ENCODE measurements at places on chromosomes 2 and 18.
A peak's percentile ranks its signal among the peaks of the same experiment; 100 is the strongest.

- no peak for DNase-seq
Measured at GRCh38 chr18:46754188-46754587, 2.7 kb downstream of the ST8SIA5 start.

DNA sequence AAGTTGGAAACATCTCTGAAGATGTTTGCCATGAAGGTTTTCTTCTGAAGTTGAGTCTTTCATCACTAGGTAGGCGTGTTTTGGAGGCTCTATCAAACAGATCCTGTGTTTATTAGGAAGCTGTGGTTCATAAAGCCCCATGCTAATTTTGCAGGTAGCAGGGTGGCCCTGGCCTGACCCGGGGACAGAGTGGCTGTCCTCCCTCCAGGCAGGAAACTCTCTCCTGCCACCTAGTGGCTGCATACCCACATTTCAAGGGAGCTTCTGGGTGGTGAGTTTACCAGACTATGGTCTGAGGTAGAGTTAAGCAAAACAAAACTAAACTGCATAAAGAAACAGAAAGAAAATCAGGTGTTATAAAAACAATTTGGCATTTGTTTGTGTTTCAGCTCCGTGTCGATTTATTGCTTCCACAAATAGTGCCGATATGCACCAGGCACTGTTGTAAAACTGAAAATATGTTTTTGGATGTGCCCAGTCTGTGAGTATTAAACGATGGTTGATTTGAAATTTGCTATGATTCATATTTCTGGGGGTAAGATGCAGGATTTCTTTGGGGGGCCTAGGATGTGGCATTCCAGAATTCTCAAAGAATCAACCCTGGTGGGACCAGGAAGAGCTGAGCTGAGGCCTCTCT, 26.0 kb upstream of the IL37 start:
- peak; percentile 38 for DNase-seq

- no peak for DNase-seq
Measured at GRCh38 chr2:1546023-1546591, 132.8 kb downstream of the TPO start.

GRCh38 chr2:84741182-84741822, 139.6 kb downstream of the TRABD2A start:
- DNase-seq = peak; percentile 14

DNA sequence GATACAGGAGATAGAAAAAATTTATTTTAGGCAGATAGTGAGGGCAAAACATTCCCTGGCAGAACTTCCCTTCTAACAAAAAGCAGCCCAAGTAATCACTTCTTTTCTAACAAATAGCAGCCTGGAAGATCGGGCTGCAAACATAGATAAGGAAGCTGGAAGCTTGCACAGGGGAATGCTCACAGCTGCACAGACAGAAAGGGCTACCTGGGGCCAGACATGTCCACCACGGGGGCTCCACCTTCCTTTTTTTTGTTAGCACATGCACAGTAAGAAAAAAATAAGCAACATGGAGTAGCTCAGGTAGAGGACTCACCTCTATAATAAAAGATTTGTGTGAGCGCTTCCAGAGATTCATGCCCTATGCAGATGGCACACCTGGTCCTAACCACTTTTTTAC, 420.5 kb downstream of the PTH2R start:
- no peak for DNase-seq

DNA sequence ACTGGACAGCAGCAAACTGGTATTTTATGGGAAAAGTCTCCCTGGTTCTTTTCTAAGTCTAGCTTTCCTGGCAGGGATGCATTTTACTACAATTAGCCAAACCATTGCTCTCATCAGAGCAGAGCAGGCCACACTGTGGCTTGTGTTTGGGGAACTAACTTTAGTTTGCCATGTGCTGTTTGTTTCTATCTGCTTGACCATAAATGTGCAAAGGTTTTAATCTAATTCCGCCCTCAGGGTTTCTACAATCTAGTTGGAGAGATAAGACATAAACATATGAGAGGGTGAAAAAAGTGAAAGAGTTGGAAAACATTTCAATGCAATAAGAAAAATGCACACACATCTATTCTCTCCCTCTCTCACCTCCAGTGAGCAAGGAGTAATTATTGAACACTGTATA, 86.9 kb upstream of the MAPK4 start:
- DNase-seq = no peak

GRCh38 chr18:45014047-45014501, 333.4 kb downstream of the SETBP1 start:
- no peak for DNase-seq

- no peak for DNase-seq
Measured at GRCh38 chr2:10180229-10180628, 57.7 kb downstream of the RRM2 start.

GRCh38 chr18:45106331-45106774, 425.7 kb downstream of the SETBP1 start:
- DNase-seq = no peak

DNA sequence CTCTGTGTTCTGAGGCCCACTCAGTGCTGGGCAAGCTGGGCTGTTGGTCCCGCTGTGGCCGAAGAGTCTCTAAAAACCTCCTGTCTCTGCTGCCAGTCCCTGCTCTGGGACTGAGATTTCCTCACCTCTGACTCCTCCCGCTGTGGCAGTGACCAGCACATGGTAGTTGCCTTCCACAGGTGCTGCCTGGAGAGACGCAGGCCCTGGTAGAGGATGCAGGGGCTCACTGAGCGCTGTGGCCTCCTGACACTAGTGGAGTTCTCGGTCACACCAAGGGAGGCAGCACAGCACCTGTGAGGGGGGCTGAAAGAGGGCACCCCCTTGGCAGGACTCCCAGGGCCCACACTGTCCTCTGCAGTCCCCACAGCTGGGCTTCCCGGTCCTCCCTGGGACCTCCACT, 3.8 kb upstream of the ASB1 start:
- no peak for DNase-seq

- no peak for DNase-seq
Measured at GRCh38 chr18:34746614-34747013, 36.5 kb downstream of the DTNA start.

GRCh38 chr2:46334389-46335271, 37.4 kb downstream of the EPAS1 start:
- no peak for DNase-seq

DNA sequence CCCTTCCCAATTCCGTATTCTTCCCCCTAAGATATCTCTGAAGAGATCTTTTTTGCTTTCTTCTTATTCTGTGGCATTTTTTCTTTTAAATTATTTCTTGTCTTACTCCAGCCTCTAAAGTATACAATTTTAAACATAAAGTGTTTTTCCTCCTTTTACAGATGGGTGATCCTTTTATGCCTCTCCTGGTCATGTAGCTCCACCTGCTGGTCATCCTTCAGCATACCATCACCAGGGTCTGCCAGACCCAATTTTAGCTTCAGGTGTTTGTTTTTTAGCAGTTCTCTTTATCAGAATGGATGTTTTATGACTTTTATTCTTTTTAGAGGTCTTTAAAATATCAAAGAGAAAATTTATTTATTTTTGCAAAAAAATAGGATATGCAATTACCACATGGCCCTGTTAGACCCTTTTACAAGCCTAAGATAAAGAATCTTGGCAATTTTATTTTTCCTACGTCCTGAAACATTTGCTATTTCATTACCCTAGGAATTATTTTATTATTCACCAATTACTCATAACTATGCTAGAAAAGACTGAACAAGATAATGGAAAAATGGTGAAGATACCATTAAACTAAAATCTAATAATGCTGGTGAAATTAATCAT, 55.5 kb downstream of the PIGN start:
- peak; percentile 6 for DNase-seq

GRCh38 chr2:170966648-170967396, 37.8 kb downstream of the GORASP2 start:
- no peak for DNase-seq

GRCh38 chr18:30406728-30407127, 635.8 kb downstream of the DSC3 start:
- no peak for DNase-seq

GRCh38 chr2:108538000-108538625, 3.8 kb downstream of the LIMS1 start:
- no peak for DNase-seq

DNA sequence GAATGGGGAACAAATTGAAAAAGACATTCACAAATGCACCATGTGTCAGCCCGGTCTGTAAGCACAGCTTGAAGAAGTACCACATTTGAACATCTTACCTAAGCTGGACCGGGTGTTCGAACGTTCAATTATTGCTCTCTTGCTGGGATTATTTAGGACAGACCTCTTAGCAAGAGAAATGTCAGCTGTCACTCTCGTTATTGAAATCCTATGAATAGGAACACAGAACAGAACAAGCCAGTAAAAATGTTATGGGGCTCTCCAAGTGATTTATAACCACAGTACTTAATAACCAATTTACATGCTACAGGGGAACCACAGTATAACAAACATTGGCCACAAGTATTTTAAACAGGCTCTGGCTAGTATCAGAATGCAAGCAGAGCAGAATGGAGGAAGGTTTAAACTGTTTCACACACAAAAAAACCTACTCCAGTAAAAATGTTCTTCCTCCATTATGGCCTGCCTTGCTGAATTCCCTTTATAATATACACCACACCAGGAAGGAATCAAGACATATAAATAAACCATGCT, 32.5 kb upstream of the ARL5A start:
- DNase-seq = no peak

- DNase-seq = no peak
Measured at GRCh38 chr2:219441451-219442255, 7.0 kb downstream of the SPEG start.

DNA sequence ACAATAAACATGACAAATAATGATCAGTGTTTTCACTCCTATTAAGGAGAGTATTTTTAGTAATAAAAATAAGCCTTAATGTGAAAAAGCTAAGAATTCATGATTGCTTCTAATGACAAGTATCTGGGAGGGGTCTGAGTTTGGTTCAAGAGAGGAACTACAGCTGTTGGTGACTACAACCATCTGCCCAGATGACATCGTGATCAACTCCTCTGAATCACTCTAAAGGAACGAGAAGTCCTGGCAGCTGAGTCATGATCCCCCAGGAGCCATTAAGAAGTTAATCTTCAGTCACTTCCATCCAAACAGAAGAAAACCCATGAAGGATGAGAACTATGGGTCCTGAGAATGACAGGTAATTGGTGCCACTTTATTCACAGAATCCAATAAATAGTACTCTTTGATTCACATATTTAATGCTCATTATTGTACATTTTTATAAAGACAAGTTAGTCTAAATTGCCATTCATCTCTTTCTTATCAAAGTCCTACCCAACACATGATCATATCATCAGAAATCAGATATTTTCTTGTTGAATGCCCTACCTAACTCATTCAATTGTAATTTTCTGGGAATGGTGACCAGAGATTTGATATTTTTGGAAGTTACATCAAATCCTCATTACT, 6.8 kb downstream of the TFPI start:
- no peak for DNase-seq

DNA sequence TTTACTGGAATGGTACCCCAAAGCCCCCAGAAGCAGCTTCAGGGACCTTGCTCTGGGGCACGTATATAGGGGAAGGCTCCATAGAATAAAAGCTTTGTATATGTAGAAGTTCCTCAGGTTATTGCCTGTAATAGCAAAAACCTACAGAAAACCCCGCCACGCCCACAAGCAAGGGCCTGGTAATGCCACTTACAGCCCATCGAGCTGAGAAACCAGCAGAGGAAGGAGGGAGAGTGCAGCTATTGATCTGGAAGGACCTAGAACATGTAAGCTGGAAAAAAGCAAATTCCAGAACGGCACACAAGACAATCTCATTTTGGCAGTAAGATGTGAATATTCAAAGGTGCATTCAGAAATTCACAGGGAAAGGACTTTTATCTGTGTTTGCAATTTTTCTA, 15.8 kb downstream of the HS1BP3 start:
- DNase-seq = no peak

- no peak for DNase-seq
Measured at GRCh38 chr2:50691513-50691912, 340.4 kb downstream of the NRXN1 start.

DNA sequence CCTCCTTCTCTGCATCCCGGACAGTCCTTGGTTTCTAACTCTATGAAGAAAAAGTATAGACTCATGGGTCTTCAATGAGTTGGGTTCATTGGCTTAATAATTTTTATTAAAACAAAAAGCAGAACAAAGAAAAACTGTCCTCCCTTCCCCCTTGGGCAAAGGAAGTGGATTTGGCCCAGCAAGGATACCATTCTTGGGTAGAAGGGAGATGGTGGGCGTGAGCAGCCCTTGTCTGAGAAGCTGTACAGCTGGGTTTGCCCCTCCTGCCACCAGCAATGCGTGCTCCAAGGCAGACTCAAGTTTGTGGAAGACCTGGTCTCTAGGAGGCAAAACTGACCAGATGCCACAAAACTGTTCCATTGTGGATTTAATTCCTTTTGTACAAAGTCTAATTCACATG, 12.7 kb downstream of the PCARE start:
- DNase-seq = no peak

DNA sequence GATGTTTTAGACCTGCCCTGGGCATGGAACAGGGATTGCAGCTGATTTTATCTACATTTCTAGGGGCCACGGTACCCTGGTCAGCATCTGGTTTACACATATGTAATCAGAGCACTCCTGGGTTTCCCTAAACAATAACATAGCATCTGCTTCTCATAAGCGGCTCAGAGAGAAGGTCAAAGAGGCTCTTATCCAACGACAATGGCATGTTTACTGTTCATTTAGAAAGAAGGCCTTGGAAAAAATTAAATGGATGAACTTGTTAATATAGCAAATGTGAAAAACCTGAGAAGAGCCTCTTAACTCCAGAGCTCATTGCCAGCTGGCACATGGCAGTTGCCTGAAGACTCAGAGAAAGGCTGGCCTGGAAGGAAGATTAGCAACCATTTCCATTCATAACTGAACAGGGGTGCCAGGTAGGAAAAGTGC, 202.8 kb upstream of the THUMPD2 start:
- DNase-seq = no peak

- DNase-seq = peak; percentile 40
Measured at GRCh38 chr2:45778720-45779171, 127.3 kb downstream of the PRKCE start.

DNA sequence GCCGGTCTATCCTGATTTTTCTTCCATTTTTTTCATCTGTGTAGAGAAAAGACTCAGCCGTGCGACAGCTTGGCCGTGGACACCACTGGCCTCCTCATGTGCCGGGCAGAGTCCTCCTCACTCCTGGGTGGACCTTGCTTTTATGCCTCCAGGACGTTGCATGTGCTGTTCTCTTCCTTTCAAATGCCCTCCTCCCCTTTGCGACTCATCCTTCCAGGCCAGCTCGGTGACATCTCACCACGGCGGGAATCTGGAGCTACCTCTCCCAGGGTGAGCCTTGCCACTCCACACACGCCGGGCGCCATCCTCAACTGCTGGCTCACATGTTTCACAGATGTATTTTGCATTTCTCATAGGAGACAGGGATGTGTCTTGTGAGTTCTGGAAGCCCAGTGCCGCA, 198.5 kb upstream of the HDAC4 start:
- no peak for DNase-seq

GRCh38 chr2:57615855-57616556, 430.6 kb upstream of the VRK2 start:
- no peak for DNase-seq
